ENCODE measurements at places on chromosomes 3 and 15.

GRCh38 chr3:57199895-57200297 lies at the start of gene HESX1:
Gene HESX1 (minus strand): TSS chr3:57199978. CDS start chr3:57199918, 60 bp downstream.
- no peak for DNase-seq

- no peak for DNase-seq
Observed at GRCh38 chr3:157810924-157811718, 295.1 kb downstream of the SHOX2 start.

- no peak for DNase-seq
Observed at GRCh38 chr15:93033434-93034045, 55.5 kb downstream of the RGMA start.

DNA sequence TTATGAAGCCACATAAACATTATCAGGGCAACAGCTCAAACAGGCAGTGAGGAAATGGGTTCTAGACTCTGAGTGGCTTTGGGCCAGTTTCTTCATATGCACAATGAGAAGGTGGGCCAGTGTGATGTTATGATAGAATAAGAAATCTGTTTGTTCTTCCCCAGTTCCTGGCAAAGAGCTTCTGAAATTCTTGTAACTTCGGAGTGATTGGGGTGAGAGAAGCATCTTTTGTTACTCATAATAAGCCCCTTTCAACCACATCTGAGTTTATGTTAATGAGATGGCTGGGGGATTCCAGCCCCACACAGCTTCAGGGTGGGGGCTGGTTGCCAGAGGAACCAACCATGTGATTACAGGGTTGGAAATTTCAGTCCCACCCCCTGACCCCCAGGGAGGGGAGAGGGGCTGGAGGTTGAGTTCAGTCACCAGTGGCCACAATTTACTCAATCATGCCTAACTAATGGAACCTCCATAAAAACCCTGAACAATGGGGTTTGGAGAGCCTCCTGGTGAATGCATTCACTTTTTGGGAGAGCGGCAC lies 57.0 kb upstream of the FRMD4B start:
- DNase-seq = no peak

DNA sequence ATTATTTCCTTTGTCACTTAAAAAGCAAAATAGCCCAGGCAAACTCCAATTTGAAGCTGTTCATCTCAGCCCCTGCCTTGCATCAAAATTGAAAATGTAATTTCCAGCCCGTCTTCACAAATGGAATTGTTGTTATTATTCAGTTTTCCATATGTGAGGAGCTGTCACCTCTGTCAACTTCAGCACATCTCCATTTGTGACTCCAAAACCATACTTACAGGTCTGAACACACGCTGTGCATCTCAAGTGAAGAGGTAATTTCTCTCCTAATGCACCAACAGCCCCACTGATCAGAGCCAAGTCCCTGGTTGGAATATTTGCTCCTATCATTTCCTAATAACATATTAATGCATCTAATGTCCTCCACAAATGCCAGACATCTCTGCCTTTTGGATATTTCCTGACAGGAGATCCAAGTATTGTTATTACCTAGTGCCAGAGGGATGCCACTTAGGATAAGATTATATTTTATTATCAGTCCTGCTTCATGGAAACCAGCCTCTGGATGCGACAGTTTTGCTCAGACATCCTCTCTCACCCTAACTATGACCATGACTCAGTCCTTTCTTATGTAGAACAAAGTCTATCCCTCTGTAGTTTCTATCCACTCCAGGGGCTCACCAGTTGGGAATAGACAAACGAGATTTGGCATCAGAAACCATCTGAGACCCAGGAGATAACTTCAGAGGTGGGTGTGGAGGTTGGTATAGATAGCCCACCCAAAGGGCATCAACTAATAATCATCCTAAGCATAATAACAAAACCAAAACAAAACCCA lies 379.8 kb downstream of the VPS13C start:
- no peak for DNase-seq

DNA sequence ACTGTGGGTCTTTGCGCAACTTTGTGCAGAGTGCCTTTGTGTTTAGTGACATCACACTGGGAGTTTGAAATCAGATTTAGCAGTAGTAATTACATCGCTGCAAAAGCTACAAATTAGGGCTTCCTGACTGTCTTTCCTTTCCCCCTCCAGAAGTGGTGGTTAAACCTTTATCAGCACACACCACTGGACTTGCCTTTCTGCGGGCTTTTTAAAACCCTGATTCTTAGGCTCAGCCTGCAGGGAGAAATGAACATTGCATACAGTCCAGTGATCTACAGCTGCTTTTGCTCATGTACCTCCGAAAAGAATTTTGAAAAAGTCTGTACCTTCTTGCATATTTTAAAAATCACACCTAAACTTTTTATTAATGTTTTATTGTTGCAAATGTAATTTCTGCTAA lies 219.7 kb upstream of the NAALADL2 start:
- DNase-seq = no peak

DNA sequence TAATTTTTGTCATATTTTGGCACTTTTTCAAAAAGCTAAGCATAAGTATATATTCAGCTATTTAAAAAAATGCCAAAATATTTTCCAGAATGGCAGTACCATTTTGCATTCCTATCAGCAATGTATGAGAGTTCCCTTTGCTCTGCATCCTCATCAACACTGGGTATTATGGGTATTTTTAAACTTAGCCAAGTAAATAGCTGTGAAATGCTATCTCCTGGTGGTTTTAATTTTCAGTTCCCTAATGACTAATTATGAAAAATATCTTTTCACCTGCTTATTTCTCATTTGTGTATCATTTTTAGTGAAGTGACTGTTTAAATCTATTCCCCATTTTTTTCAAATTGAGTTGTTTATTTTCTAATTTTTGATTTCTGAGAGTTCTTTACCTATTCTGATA lies 199.7 kb upstream of the NECTIN3 start:
- DNase-seq = no peak
